Neural progenitor cell (in vitro differentiated cells): ENCODE measurements at places on chromosomes 5 and 9.
A peak's percentile ranks its signal among the peaks of the same experiment; 100 is the strongest.

DNA sequence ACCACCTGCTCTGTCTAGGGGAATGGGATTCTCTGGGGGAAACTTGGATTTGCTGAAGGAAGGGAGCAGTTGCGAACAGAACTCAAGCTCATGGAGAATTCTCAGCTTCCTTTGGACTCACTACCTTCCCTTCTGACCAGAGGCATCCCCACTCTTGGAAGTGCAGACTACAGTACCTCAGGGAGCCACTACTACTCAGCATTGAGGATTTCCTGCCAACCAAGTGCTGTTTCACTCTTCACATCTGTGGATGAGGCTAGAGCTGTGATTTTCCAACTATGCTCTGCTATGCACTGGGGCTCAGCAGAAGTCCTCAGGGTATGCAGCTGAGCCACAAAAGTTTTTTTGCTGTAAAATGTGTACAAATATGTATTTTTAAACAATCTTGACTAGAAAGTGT, 43.9 kb downstream of the MACROH2A1 start:
- no peak for DNase-seq

GRCh38 chr5:76384189-76384588, 18.9 kb upstream of the IQGAP2 start:
- no peak for DNase-seq

GRCh38 chr5:81408496-81408895, 14.6 kb upstream of the ACOT12 start:
- no peak for DNase-seq

- peak; percentile 90 for DNase-seq
Observed at GRCh38 chr5:178590141-178590923, at the start of gene COL23A1. TSS of gene COL23A1 (minus strand) at chr5:178590393.

GRCh38 chr5:135827965-135828781, 6.3 kb upstream of the SLC25A48 start:
- DNase-seq, result no peak

DNA sequence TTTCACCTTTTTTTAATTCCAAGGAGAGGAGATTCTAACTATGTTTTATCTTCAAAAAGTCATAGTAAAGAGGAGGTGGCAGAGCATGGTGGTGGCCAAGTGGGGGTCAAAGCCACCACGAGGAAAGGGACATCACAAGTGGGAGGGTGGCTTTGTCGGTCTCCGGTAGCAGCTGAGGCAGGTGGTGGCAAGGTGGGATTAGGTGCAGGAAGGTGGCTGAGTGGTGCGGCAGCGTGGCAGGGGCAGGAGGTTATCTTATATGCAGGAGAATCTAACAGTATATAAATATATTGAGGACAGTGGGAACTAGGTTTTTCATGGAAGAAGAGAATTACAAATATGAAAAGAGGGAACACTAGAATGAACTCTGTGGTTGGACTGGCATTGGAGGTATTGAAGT, 196.8 kb downstream of the FSTL4 start:
- DNase-seq, result no peak

DNA sequence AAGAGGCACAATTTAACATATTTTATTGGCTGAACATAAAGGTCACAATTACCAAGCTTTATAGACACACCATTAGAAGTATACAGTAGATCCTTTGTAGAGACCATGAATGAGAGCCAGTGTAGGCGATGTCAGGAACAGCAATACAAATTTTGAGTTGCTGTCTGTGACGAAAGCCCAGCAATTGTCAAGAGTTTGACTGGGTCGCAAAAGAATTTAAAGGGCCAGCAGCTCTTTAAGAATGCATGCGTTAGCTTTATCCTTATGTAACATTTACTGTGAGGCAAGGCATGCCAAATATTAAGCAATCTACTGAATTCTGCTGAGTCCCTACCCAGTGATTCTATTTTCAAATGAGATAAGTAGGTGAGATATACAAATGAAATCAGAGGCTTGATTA, 236.9 kb downstream of the ARRDC3 start:
- no peak for DNase-seq

DNA sequence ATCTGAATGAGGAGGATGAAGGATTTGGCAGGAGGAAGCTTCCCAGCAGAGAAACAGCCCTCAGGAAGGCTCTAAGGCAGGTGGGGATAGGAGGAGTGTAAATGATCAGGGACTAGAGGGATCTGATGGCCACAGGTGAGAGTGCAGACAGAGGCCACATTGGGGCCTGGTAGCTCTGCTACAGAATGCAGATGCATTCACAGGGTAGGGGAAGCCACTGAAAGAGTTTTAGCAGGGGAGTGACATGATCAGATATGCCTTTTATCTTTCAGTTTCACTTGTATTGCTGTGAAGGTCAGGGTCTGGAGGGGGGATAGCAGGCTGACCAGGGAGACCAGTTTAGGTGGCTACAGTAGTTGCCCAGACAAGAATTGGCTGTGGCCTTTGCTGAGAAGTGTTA, 3.0 kb downstream of the TXNDC15 start:
- DNase-seq, result no peak

- no peak for DNase-seq
Observed at GRCh38 chr5:56457887-56458812, 225.0 kb upstream of the ANKRD55 start.

GRCh38 chr9:130682421-130683121, 11.0 kb upstream of the EXOSC2 start:
- peak; percentile 90 for DNase-seq

- DNase-seq, result peak; percentile 58
Observed at GRCh38 chr5:107670087-107670931, 428 bp downstream of the EFNA5 start.
